Astrocyte of the spinal cord (primary cell): ENCODE measurements at places on chromosomes 5 and 9.
A peak's percentile ranks its signal among the peaks of the same experiment; 100 is the strongest.

- no peak for DNase-seq
Observed at GRCh38 chr9:18726546-18726945, 252.6 kb downstream of the ADAMTSL1 start.

DNA sequence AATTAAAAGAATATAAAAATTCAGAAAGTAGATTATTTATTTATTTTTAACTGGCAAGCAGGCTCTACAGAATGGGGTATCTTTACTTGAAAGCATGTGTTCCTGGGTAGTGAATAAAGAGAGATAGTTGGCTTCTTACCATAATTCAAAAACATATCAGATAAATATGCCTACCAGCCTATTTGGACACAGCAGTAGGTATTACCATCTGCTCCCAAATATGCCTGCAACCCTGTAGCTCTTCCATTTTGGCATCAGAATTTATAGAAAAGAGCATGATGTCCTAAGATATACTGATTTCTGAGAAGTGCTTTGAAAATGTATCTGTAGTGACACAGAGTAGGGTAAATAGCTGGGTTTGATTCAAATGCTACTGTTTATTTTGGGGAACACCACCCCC lies 1300.5 kb upstream of the DMAC1 start:
- no peak for DNase-seq

DNA sequence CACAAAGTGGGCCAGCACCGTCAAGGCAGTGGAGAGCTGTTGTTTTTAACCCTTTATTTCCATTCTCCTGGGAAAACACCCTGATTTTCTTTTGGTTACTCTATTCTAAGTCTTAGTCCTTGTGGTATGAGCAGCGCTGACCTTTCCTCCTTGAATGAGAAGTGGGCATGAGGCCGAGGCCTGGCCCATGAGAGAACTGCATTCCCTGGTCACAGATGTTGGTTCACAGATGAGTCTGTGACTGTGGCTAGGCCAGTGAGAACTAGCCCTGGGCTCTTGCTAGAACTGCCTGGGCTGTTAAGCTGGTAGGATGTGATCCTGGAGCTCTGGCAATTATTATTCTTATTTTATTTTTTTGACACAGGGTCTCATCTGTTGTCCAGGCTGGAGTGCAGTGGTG lies 71.7 kb upstream of the KLF9 start:
- DNase-seq: no peak

GRCh38 chr9:21081999-21082398 lies 4.3 kb upstream of the IFNB1 start:
- no peak for DNase-seq

DNA sequence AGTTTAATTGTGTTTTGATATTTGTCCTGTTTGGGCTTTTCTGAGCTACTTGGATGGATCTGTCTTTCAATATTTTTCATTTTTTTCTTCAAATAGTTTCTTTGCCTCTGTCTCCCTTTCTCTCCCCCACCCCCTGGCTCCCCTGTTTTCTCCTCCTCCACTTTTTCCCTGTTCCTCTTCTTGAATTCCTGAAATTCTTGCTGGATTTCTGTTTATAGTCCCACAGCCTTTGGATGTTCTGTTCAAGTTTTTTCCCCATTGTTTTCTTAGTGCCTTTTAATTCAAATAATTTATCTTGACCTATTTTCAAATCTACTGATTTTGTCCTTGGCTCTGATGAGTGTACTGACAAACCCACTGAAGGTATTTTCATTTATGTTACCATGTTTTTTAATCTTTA lies 113.0 kb downstream of the VPS13A start:
- no peak for DNase-seq

DNA sequence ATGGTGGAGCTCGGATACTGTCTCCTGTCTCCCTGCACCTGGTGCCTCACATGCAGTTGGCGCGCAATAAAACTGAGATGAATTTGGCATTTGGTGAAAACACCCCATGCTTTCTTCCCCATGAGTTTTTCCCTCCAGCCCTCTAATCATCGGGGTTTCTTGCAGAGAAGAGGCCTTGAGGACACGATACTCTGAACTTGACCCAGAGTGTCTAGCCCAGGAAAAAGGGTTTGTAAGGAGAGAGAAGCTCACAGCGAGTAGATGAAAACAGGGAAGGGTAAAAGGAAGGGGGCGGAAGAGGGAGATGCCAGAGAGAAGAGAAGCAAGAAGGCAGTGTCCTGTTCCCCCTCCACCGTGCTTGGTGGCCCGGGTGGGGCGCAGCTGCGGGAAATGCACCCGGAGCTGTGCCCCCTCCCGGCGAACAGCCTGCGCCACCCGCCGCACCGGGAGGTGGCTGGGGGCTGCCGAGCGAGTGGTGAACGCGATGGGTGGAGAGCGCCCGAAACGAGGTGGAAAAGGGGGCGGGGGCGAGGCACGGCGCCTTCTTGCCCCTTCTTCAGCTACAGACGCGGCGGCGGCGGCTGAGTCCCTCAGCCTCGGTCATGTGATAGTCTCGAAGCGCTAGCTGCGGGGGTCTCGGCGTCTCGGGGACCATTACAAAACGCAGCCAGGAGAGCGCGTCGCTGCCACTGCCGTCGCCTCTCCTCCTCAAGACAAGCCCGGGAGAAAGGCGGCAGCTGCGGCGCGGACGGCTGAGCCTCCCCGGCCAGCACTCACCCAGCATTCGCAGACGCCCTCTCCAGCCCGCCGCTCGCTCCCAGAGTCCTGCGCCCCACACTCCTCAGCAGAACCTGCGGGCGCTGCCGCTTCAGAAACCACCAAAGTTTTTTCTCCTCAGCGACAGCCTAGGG lies 1.1 kb upstream of the FOXB2 start:
- no peak for DNase-seq

GRCh38 chr5:151892393-151892792 lies 32.3 kb downstream of the GLRA1 start:
- no peak for DNase-seq

GRCh38 chr5:43851741-43852140 lies 248.8 kb downstream of the NNT start:
- DNase-seq: peak; percentile 18

DNA sequence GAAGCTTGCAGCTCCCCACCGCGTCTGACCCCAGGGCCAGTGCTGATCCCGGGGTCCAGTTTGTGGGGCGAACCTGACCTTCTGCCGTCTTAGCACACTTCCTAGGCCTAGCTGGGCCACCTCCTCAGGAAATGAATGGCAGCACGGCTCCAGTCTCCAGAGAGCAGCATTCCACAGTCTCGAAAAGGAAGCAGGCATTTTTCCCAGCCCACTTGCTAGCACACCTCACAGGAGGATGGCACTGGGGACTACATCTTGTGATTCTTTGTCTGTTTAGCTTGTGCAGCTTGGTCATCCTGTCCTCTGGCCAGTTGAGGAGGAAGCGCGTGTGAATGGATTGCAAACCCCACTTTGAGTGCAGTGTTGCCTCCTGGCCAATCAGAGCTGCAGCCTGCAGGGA lies 308.0 kb upstream of the IRX2 start:
- DNase-seq: no peak

DNA sequence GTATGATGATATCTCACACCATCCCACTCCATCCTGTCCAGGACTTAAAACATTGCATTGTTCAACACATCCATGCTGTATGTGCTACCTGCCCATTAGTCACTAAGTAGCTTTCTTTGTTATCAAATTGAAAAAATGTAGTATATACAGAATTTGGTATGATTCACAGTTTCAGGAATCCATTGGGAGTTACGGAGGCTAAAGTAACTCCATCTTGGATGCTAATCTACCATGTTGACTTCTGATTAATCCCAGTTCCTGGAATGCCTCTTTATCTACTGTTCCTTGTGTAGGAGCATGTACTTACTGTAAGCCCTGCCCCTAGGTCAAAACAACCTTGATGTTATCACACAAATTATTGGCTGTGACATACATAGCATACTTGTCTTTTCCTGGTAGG lies 38.9 kb upstream of the FOXB2 start:
- no peak for DNase-seq

DNA sequence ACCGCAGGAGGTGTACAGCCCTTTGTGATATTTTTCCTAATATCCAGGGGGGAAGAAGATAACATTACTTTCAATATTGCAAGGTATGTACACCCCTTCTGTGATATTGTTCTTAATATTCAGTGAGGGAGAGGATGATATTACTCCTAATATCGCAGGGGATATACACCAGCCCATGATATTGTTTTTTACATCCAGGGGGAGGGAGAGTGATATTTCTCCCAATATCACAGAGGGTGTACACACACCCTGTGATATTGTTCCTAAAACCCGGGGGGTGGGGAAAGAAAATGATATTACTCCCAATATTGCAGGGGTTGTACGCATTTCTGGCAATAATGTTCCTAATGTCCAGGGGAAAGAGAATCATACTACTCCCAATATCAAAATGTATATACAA lies 58.0 kb upstream of the SLC25A48 start:
- DNase-seq: no peak

- DNase-seq: no peak
Observed at GRCh38 chr5:177304392-177305119, 957 bp downstream of the PRELID1 start.

GRCh38 chr5:143314099-143314498 lies 89.4 kb downstream of the NR3C1 start:
- peak; percentile 28 for DNase-seq

- DNase-seq: no peak
Observed at GRCh38 chr9:15176836-15177235, 130.2 kb downstream of the TTC39B start.
